ENCODE measurements at places on chromosomes 7 and 10.
A peak's percentile ranks its signal among the peaks of the same experiment; 100 is the strongest.

DNA sequence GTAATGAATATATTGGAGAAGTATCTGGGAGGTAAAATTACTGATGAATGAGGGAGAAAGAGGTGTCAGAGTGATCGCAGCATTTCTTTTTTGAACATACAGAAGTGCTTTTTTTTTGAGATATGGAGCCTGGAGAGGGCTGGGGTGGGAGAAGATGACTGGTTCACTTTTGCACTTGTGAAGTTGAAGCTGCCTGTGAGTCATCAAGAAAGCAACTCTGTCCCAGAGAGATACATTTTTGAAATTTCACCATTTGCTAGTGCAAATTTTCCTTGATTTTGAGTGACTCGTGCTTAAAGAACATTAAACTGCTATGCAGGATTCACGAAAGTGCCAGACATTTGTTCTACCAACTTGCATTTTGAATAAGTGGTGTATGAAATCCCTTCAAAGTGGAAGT is 81.8 kb downstream of the ADRA2A start:
- no peak for DNase-seq

DNA sequence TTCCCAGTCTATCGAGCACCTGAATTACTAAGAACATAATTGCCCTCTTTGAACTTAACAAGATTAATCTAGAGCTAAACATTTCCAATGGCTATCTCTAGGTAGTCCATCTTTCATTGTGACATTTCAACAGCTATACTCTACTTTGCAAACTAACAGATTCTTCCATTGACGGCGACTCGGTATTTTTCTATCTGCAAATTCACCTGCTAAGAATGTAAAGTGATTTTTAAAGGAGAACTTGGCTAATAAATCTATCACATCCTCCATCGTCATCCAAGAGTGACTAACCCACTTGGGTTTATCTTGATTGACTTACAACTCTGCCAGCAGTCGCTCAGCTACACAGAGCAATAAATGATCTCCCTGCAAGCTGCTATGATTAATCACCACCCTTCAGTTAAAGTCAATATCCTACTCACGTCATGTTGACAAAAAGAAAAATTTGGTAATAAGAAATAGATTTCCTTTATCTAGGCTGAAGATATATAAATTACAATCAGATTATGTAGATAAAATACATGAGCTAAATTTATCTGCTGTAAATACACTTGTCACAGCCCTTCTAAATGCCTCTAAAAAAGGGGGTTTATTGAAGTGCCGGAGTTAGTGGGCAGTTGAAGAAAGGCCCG is 99.5 kb downstream of the SFMBT2 start:
- DNase-seq = no peak

GRCh38 chr10:43461950-43462349 is 25.0 kb downstream of the ZNF487 start:
- no peak for DNase-seq

GRCh38 chr7:88091988-88092675 is 127.7 kb downstream of the SRI start:
- no peak for DNase-seq

- DNase-seq = no peak
Measured at GRCh38 chr7:84677117-84677732, 482.6 kb upstream of the SEMA3A start.

- no peak for DNase-seq
Measured at GRCh38 chr10:71191019-71191418, 21.4 kb upstream of the UNC5B start.

GRCh38 chr7:151077705-151078232 is 2.8 kb downstream of the FASTK start:
- no peak for DNase-seq

DNA sequence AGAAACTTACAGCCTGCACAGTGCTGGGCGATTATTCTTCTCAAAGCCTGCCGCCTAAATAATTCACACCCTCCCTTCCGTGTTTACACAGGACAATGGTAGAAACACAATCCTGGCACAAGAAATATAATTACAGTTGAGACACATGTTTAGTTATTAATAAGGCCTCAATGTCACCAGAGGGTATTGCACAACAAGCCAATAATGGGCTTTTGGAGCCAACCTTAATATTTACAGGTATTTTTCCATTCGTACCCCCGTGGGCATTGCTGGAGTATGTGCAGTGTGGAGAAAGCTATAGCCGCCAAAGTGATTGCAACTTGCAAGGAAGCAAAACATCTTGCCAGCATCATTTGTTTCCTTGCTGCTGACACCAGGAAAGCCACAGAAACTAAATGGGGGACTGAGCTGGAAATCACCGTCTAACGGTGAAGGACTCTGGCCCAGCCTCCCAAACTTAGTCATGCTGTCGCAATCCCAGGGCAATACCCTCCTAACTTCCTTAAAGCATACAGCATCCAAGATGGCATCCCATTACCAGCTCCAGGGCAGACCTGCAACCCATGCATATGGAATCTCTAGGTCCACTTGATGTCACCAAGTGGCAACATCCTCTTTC is 8.6 kb downstream of the CALN1 start:
- DNase-seq = no peak

DNA sequence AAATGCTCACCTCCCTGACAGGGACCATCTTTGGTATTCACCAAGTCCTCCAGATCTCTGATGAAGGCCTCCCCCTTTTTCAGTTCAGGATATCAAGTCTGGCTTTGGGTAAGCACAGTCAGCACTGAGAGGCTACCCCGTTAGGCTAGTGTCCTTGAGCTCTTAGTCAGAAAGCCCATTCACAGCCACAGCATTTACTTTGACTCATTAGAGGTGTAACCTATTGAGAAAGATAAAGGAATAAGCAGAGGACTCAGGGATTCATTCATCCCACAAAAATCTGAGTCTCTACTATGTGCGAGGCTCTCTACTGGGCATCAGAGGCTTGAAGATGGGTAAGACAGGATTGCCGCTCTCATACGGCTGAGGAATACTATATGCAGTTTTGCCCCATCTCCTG is 14.0 kb upstream of the RAMP3 start:
- DNase-seq = no peak

GRCh38 chr7:112122798-112123197 is 83.4 kb downstream of the DOCK4 start:
- DNase-seq = no peak

DNA sequence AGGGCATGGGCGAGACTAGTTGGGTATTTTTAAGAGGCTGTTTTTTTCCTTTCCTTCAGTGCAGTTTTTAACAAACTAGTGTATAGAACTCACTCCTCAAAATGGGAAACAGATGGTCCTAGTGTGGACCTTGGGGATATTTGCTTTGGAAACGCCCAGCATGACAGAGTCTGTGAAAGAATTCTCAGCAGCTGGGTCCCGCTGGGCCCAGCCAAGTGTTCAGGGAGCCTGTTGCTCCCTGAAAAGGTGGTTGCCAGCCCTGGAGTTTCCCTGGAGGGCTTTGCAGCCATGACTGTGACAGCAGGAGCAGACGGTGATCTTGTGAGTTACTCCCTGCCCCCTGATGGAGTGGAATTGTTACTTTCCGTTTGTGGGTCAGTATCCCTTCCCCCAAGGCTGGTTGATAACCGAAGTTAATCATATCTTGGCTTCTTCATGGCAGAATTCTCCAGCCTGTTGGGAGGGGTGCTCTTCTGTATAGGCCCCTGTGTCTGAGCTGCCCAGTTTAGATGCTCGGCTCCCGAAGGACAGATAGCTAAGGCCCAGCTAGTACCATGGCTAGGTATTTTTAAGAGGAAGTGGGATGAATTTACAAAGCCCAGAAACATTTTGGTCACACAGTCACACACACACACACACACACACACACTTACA is 278.6 kb upstream of the HABP2 start:
- no peak for DNase-seq

- no peak for DNase-seq
Measured at GRCh38 chr10:116669832-116670644, 49.3 kb downstream of the PNLIPRP2 start.

GRCh38 chr7:106493041-106493731 is 167.8 kb downstream of the CCDC71L start:
- DNase-seq = no peak

DNA sequence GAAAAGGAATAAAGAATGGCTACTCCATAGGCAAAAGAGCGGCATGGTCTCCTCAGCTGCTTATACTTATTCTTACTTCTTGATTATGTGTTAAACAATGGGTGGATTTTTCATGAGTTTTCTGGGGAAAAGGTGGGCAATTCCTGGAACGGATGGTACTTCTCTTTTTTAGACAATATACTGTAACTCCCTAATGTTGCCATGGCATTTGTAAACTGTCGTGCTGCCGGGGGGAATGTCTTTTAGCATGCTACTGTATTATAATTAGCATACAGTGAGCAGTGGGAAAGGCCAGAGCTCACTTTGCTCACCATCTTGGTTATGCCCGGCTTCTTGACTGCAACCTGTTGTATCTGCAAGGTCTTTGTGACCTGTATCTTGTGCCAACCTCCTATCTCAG is 372.1 kb upstream of the AKR1E2 start:
- no peak for DNase-seq

DNA sequence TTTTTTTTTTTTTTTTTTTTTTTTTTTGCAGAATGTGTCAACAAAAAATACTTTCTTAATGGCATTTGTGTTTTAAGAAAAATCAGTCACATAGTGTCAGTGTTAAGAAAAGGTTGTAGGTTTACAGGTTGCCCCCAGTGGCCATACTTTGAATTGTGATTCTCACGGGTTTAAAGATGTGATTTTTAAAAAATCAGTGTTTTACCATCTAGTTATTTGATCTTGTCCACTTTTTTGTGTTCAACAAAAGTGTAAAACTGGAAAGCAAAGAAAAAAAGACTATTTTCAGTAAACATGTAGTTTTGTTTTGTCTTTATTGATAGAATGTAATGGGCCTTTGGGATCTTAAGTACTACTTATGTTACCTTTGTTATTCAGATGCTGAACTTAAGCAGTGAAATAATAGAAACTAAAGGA is 25.7 kb downstream of the SUV39H2 start:
- no peak for DNase-seq

DNA sequence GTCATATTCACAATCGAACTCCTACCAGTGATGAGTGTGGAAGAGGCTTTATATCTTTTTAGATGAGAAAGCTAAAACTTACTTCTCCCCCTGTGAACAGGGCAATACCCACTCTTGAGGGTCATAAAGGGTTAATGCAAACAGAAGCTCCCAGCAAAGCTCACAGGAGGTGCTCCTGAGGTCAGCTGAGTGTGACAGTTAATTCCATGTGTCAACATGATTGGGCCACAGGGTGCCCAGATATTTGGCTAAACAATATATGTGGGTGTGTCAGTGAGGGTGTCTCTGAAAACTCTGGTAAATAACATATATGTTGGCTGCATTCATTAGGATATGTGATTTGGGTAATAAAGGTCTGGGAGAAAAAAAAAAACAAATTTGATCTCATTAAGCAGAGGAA is 86.0 kb downstream of the HIP1 start:
- DNase-seq = no peak

DNA sequence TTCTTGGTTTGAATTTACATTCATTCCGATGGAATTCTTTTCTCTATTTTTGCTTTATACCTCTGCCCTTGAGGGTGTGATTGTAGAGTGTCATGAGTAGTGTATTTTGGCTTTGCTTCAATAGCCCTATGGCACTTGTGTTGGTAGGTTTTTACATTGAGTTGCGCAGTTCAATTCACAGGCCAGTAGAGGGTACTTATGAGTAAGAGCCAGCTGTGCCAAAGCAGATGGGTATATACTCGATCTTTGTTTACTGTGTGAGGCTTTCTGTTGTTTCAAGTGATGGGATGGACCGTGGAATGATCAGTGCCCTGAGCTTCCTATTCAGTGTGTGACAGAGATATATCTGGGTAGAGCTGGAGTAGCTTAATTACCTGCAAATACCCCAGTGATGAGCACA is 4.3 kb upstream of the AKR1C3 start:
- DNase-seq = no peak

DNA sequence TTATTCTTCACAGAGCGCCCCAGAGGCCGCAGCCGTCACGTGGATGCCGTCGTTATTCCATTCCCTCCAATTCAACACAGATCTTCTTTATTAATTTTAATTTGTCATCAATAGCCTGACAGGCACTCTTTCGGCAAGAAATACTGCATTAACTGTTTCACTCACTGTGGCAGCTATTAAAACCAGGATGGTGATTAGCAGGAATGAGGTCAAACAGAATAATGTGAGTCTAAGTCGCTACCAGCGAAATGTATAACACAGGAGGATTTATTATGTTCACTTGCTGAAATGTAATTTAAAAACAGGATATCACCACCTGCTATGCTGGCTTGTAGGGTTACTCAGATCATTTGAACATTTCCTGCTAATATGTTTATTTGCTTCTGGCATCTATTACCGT is 74.2 kb upstream of the MGMT start:
- no peak for DNase-seq

- peak; percentile 68 for DNase-seq
Measured at GRCh38 chr7:149261829-149262617, at the start of gene ZNF783. ZNF783 (plus strand) TSS chr7:149262196; CDS start chr7:149262334, 138 bp downstream.

GRCh38 chr10:131786756-131787605 is 113.8 kb upstream of the PPP2R2D start:
- DNase-seq = no peak

DNA sequence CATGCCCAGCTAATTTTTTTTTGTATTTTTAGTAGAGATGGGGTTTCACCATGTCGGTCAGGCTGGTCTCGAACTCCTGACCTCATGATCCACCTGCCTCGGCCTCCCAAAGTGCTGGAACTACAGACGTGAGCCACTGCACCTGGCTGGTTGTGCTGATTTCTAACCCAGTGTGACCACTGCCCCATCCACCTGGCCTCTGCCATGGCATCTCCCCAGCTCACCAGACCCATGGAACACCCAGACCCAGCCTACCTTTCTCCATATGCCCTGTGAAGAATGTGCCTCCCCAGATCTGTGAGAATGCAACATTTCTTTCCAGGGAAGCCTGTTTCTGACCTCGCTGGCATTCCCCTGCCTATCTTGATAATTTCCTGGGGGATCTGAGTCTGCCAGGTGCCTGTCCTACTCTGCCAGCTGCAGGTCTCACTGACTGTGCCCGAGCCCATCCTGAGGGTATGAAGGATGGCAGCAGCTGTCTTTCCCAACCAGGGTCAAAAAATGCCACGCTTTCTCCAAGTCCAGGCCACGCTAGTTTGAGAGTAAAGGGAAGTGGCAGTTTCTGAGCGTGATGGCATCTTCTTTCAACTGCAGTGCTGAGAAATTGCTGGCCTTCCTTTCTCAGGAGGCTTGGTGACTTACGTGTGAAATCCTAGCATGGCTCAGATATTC is 324.4 kb upstream of the ZNF32 start:
- no peak for DNase-seq

- DNase-seq = no peak
Measured at GRCh38 chr7:22417349-22417748, 60.4 kb upstream of the RAPGEF5 start.
